ENCODE measurements at places on chromosomes 3 and 15. TPM values are rescaled to one million over a fixed set of nuclear protein-coding genes. Genes with fewer than 3 reads are reported as not detected.

Gene C3orf22
- total RNA-seq = not detected

Gene RYR3
- 0.08 TPM for total RNA-seq

Gene ALPK3
- 51.0 TPM for total RNA-seq

Gene STAB1
- total RNA-seq = 46.5 TPM

Gene SLC28A1
- total RNA-seq = 0.12 TPM

Gene WNT7A
- not detected for total RNA-seq
